ENCODE measurements at places on chromosomes 5 and 9. TPM values are rescaled to one million over a fixed set of nuclear protein-coding genes. Genes with fewer than 3 reads are reported as not detected.

The TAF1L gene
- not detected for total RNA-seq

The FOXD4L6 gene
- not detected for total RNA-seq

The SLC4A9 gene
- not detected for total RNA-seq

The SHISAL2B gene
- not detected for total RNA-seq

The TMEM252 gene
- not detected for total RNA-seq

The DMGDH gene
- not detected for total RNA-seq

The SAPCD2 gene
- total RNA-seq = 22.3 TPM

The ZNF367 gene
- 5.2 TPM for total RNA-seq

The HEMGN gene
- not detected for total RNA-seq

The C9orf72 gene
- 3.4 TPM for total RNA-seq

The NDUFS6 gene
- total RNA-seq = 112 TPM

The NUTM2G gene
- not detected for total RNA-seq

The TRAF1 gene
- total RNA-seq = 2.7 TPM

The SCGB3A2 gene
- total RNA-seq = not detected

The FOXI1 gene
- not detected for total RNA-seq

The BSPRY gene
- 0.06 TPM for total RNA-seq

The MYOZ3 gene
- total RNA-seq = not detected

The CHD1 gene
- total RNA-seq = 23.4 TPM

The CWC27 gene
- total RNA-seq = 13.7 TPM

The ADGRV1 gene
- total RNA-seq = 0.56 TPM

The NUDT12 gene
- 1.3 TPM for total RNA-seq

The UGT3A2 gene
- total RNA-seq = not detected

The CTXN3 gene
- not detected for total RNA-seq

The SPINK13 gene
- not detected for total RNA-seq

The ADAMTS13 gene
- 0.60 TPM for total RNA-seq

The SPATA6L gene
- total RNA-seq = 2.8 TPM

The PRUNE2 gene
- 0.08 TPM for total RNA-seq

The RNF183 gene
- total RNA-seq = not detected

The IFNK gene
- total RNA-seq = not detected

The INSL6 gene
- total RNA-seq = not detected

The VAV2 gene
- total RNA-seq = 46.0 TPM

The ORM1 gene
- not detected for total RNA-seq

The FYB1 gene
- 9.0 TPM for total RNA-seq

The TAF11L5 gene
- total RNA-seq = not detected

The CEMIP2 gene
- 68.8 TPM for total RNA-seq

The DDX4 gene
- not detected for total RNA-seq

The MCTP1 gene
- 11.5 TPM for total RNA-seq

The MYMK gene
- total RNA-seq = not detected

The NXNL2 gene
- 0.99 TPM for total RNA-seq

The IFNA21 gene
- not detected for total RNA-seq

The ARID3C gene
- total RNA-seq = 0.21 TPM

The EGFLAM gene
- total RNA-seq = 0.37 TPM

The SYNPO gene
- 21.7 TPM for total RNA-seq

All from A549 treated with Hydrocortisone at 1 μM for 4 hours (cell line).